Activated naive CD8-positive, alpha-beta T cell treated with anti-CD3 and anti-CD28 coated beads for 36 hours (primary cell): ENCODE measurements at places on chromosomes 1 and 21. TPM values are rescaled to one million over a fixed set of nuclear protein-coding genes. Genes with fewer than 3 reads are reported as not detected.
A peak's percentile ranks its signal among the peaks of the same experiment; 100 is the strongest.

Gene RGSL1
- not detected for total RNA-seq

Gene S100A7A
- total RNA-seq = not detected

DNA sequence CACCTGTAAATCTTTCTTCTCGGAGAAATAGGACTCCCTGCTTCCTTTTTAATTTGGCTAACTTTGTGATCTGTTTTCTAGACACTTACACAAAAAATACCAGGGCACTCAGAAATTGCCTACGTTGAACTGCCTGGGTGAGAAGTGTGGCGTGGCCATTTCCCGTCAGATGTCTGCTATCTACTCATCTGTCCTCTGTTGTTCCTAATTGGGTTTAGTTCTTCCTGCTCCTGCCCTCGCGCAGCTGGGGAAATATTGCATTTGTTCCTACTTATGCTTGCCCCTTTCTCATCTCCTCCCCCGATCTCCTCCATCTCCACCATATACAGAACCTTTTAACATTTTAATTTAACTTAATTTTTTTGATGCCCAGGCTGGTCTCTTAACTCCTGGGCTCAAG is 55.1 kb downstream of the CD58 start:
- DNase-seq = no peak

Gene PRAMEF17
- not detected for total RNA-seq

Gene CAMK1G
- total RNA-seq = not detected

GRCh38 chr1:81007024-81007423 is 793.7 kb upstream of the ADGRL2 start:
- DNase-seq = no peak

Gene CD247
- total RNA-seq = 166 TPM

DNA sequence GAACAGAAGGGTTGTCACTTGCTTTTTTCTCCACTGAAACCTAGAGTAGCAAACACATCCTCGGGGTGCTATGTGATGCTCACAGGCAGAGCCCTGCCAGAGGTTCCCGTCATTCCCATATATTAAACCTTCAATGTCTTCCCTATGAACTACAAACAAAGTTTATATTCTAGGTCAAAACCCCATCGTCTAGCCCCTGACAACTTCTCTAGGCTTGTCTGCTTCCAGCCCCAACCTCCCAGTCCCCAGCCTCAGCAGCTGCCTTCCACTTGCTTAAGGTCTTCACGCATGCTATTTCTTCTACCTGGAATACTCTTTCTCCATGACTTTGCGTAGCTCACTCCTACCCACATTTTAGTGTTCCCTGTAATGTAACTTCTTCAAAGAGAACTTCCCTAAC is 1.9 kb upstream of the TLR5 start:
- no peak for DNase-seq

GRCh38 chr1:54604572-54605370 is 18.6 kb downstream of the FAM151A start:
- DNase-seq = peak; percentile 10

Gene OR4F16
- total RNA-seq = not detected

Gene S100A3
- total RNA-seq = not detected

- no peak for DNase-seq
Measured at GRCh38 chr1:24120965-24121364, 9.0 kb upstream of the MYOM3 start.

DNA sequence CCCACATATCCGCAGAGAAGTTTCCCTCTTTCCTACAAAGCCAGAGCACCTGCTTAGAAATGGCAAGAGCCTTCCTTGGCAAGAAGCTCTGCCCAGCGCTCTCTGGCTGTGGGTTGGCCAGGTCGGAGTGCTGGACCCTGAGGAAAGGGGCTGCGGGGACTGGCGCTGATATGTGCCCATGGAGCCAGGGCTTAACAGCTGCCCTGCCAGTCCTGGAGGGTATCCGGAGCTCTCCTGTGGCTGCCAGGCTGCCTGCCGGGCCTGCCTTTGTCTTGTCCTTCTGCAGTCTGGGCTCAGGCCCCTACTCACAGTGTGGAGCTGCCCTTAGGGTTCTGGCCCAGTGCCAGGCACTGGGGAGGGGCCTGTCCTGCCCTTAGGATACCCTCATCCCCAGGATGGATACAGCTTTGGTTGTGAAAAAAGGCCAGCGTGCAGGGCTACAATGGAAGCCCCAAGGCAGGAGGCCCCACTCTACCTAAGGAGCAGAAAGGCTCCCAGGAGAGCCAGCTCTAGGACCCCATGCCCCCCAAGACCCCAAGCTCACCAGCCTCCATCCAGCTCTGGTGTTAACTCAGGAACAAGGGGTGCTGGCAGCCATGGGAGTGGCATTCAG is 43.4 kb downstream of the KIAA1614 start:
- DNase-seq = no peak

Gene CCDC17
- total RNA-seq = 1.1 TPM

DNA sequence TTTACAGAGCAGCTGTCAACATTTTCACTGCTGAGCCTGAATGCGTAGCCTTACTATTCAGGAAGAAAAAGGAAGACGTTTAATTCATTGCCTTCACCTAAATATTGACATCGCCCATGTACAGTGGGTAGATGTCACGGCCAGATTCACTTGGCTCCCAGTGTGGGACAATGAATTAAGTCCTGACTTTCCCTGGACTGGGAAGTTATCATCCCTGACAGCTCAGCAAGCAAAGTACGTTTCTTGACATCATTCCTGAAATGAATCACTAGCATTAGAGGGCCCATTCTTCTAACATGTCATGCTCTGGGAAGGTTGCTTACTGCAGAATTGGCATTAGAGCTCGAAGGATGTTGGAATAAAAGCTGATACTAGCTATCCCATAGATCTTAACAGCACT is 37.8 kb downstream of the LRRC53 start:
- DNase-seq = no peak

DNA sequence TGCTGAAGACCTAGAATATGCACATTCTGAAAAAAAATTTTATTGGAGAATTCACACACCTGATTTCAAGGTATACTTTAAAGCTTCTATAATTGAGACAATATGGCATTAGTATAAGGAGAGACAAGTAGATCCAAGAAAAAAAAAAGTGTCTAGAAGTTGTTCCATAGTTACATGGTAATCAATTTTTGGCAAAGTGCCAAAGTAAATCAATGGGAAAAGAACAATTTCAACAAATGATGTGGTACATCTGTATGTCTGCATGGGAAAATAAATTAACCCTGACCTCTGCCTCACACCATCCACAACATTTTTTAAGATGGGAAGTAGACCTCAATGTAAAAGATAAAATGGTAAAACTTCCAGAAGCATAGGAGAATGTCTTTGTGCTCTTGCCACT is 21.3 kb upstream of the BACH1 start:
- no peak for DNase-seq

Gene LCE1E
- total RNA-seq = not detected

DNA sequence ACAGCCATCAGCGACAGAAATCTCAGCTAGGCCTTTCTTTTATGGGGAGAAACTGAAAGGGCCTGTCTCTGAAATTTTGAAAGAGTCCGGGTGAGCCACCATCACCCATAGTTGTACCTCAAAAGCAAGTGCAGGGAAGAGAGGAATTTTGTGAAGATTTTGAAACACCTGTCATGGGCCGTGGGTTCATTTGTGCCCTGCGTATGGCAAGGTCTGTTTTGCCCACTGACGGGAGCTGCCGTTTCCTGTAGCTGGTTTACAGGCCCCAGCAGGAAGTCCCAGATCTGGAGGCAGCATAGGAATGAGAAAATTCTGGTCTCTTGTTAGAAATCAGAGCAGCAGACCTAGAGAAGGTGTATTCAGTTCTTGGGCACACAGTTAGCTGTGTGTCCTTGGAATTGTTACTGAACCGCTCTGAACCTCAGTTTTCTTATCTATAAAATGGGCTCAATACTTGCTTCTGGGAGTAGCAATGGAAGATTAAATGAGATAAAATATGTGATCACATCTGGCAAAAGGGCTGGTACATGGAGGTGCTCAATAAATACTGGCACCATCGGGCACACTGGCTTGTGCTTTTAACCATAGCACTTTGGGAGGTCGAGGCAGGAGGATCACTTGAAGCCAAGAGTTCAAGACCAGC is 52.5 kb downstream of the MAN1C1 start:
- DNase-seq = no peak

GRCh38 chr1:52978045-52978444 is 51.0 kb downstream of the SCP2 start:
- DNase-seq = no peak

DNA sequence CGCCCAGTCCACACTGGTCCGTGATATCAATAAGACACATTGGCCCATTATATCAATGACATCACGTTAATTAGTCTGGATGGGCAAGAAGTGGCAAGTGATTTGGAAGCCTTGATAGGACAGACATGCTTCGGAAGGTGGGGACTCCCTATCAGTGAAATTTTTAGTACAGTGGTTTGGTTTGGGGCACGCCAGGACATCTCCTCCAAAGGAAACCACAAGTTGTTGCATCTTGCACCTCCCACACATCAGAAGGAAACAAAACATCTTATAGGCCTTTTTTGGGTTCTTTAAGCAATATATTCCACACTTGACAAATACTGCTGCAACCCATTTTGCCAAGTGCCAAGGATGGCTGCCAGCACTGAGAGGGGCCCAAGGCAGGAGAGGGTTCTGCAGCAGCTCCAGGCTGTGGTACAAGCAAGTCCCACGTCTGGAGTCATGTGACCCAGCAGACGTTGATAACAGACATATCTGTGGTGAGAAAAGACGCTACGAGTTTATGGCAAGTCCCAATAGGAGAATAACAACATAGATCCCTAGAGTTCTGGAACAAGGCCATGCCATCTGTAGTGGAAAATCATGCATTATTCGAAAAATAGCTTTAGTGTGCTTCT is 95.3 kb upstream of the DISP3 start:
- no peak for DNase-seq
